ENCODE measurements at places on chromosomes 6 and 20.

- no peak for DNase-seq
Observed at GRCh38 chr6:144647406-144647964, 362.4 kb downstream of the UTRN start.

- no peak for DNase-seq
Observed at GRCh38 chr6:130647246-130647645, 180.0 kb upstream of the SMLR1 start.

GRCh38 chr6:169940481-169941271, 189.3 kb downstream of the ERMARD start:
- no peak for DNase-seq

- DNase-seq, result no peak
Observed at GRCh38 chr6:73309535-73309784, 44.6 kb downstream of the DPPA5 start.

GRCh38 chr20:37907330-37907676, 4.4 kb downstream of the VSTM2L start:
- no peak for DNase-seq

DNA sequence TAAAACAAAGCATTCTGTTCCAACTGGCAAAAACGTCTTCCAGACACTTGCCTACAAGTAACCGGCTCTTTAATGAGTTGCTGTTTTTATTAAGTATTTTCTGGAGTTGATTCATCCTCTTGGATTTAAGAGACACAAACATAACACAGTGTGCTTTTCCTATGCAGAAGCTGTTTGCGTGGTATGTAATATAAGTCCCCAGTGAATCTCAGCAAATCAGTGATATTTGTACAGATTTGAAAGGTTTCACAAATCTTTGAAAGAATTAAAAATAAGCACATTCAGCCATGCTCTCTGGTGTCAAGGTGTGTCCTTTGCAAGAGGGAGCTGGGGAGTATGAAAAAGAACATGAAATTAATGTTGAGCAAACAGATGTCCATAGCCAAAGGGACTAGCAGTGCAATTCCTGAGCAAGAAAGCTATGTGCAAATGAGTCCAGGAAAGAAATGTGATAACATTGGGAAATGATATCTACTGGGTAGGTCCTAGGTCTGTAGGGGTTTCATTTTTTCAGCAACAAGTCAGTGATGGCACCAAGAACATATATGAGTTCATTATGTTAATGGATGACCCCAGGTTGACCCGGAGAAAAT, 170.1 kb upstream of the PHACTR1 start:
- no peak for DNase-seq

DNA sequence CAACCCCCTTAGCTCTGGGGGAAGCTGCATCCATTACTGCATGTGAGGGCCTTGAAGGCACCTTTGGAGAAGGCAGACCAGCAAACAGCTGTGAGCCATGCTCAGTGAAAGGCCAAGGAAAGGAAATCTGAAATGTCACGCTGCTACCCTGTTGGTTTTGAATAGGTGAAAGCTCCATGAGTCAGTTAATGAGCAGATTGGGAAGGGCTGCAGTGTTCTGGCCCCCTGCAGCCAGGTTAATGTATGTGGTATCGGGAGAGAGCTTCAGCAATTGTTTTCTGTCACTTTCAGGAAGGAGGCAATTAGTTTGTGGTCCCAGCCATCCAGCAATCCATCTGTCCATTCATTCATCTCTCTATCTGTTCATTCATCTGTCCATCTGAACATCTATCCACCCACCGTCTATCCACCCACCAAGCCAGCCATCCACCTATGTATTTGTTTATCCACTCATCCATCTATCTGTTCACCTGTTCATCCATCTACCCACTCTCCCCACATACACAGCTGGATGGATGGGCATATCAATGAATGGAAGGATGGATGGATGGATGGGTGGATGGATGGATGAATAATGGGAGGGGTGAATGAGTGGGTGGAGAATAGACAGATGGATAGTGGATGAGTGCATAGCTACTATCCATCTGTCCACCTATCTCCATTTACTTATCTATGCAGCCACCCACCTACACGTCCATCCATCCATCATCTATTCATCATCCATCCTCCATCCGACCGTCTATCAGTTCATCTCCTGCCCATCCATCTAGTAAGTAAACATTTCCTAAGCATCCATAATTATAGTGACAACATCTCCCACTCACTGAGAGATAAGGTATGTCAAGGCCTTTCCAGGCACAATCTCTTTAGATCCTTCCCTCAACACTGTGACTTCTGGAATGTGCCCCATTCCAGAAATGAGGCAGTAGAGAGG, 16.0 kb downstream of the PCK1 start:
- no peak for DNase-seq

DNA sequence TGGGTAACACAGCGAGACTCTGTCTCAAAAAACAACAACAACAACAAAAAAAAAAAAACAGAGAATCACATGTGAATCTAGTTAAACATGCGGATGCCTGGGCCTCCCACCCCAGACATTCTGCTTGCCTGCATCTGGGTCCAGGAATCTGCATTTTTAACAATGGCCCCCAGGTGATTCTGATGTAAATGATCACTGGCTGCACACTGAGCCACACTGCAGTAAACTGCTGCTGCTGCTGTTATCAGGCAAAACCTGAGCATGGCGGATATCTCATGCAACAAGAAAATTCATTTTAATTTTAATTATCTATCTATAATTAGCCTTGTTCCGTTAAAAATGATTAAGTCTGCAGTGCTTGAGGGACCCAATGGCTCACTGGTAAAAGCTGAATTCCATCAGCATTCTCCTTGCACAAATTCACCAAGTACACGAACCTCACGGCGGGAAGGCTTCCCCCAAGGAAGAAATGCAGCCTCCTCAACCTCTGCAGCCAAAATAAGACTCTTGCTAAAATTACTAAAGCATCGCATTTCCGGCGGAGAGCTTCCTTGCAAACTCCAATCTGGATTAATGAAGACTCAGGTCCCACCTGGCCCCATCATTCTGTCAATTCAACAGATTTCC, 81.6 kb upstream of the SNX9 start:
- DNase-seq, result no peak

- no peak for DNase-seq
Observed at GRCh38 chr20:34895465-34895864, 19.1 kb downstream of the ACSS2 start.

DNA sequence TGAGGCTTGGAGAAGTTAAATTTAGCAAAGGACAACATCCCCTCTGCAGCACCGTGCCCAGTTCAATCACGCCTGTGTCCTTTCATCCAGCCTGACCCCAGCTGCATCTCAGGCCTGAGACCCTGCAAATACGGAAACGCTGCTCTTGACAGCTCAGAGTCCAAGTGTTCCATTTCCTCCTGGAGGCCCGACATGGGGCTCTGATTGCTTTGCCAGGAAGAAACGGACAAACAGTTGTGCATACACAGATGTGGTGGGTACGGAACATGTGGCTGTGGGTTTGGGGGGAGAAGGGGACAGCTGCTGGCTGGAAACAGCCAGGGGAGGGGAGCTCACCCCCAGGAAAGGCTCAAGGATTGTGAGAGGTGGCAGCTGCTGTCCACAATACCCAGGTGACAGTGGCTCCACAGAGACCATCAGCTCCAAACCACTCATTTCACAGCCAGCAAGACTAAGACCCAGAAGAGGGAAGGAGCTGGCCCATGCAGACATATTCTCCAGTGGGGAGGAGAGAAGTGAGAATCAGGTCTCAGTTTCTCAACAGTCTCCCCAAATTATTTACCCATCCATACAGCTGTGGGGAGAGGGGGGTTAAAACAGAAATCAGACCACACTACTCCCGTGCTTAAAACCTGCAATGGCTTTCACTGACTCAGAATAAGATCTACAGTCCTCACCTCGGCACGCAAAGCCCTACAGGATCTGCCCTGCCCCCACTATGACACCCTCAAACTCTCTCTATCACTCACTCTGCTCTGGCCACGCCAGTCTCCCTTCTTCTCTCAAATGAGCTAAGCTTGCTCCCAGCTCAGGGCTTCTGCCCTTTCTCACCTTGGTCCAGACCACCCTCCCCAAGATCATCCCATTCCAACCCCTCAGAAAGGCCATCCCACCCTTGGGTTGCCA, 89.1 kb downstream of the PREX1 start:
- DNase-seq, result no peak

- DNase-seq, result no peak
Observed at GRCh38 chr20:40749985-40750506, 61.0 kb upstream of the MAFB start.

DNA sequence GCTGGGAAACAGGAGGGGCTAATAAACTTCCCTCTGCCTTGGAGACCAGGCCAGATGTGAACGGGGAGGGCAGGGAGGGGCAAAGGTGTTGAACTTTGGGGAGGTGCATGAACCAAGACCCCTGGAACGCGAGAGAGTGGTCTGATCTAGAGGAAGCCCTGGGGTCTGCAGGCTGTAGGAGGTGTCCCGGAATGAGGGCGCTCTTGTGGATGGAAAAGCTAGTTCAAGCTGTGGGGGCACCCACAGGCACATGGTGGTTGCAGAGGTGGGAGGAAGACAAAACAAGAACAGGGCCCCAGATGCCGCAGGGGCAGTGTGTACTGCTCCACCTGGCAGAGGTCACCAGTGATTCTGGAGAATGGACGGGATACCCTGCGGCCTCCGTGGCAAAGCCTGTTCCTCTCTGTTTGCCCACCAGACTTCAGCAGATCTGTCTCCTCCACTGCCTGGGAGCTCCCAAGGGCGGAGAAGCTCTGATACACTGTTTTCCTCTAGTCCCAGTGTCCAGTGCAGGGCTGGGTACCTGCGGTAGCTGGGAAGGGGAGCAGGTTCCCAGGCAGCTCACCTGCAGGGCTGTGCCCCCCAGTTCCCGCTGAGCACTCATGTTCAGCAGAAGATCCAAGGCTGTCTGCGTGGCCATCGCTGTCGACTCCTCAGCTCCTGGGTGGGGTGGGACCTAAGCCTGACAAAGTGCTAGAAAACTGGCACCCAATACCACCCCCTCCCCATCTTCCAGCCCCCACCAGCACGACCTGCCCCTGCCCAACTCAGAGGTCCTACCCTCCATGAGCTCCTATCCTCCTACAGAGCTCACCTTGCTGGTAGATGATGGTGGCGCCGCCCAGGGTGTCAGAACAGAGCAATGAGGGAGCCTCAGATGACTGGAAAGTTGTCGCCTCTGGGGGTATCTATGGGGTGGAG, 14.7 kb downstream of the ZNF335 start:
- no peak for DNase-seq

DNA sequence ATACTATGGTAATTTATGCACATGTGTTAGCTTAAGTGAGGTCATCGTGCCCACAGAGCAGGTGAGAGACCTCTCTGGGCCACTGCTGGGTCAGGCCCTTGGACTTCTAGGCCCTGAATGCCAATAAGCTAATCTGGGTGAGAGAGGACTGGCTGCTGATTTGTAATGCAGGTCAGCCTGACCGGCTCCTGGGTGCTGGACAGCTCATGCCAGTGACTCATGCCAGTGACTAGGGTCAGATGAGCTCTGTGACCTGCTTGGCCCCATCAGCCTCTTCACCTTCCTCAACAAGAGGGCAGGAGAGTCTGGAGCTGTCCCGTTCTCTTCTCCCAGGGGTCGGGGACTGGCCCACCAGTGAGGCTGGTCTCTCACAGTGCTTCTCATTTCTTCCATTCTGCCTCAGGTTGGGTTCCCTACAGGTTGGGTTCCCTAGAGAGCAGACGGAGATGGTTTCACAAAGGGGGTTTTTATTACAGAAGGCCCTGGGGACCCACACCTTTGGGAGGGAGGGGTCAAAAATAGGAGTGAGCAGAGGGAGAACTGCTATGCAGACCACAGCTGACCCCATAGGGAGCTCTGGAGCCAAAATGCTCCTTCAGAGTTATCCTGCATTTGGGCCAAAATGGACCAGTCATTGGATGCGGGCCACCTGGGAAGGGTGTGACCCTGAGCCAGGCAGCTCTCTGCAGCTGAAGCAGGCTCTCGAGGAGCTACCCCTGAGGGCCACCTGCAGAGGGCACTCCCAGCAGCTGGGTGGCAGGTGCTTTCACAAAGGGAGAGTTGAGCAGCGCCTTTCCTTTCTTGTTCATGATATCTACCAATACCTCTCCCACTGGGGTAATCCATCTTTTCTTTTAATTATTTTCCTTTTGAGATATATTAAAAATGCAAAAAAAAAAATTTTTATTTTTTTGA, 2.2 kb upstream of the OXT start:
- DNase-seq, result no peak

- DNase-seq, result no peak
Observed at GRCh38 chr6:96749891-96750290, 87.4 kb downstream of the GPR63 start.

GRCh38 chr20:38114353-38114791, 50.7 kb downstream of the TGM2 start:
- no peak for DNase-seq

- no peak for DNase-seq
Observed at GRCh38 chr6:52305411-52305810, 20.9 kb upstream of the MCM3 start.

- DNase-seq, result peak; percentile 59
Observed at GRCh38 chr6:37007340-37008043, 2.0 kb downstream of the FGD2 start.

DNA sequence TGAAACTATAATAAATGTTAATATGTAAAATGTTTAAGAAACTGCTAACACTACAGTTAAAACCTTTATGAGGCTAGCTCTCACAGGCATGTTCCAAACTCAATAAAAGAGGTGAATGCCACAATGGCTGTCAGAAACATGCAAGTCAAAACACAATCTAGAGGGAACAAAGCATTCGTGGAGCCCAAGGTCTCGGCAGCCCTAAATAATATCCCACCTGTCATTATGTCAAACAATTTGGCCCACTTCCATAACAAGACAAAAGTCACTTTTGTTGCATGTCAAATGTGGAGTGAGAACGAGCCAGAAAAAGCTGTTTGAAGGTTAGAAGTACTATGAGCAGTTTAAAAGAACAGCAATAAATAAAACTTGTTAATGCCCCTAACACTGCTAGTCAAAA, 181.9 kb downstream of the GMDS start:
- DNase-seq, result no peak

DNA sequence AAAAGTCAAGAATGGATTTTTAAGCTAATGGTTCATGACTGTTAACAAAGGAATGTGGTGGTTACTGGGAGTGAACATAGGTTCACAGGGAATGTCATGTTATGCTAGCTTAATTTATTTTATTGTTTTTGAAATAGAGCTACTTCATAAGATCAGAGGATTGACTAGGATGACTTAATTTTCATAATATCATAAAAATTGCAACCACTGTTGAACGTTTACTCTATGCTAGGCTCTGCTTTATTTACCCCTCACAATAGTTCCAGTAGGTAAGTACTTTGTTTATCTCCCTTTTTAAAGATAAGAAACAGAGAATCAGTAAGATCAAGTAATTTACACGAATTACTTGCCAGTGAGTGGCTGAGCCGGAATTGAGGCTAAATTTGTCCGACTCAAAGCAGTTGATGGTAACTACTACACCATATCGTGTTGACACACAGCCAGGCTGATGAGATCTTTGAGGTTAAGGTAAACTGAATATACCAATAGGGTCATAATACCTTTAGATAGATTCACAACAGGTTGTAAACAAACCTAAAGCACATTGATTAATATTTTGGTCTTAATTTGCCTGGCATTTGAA, 194.6 kb upstream of the CITED2 start:
- DNase-seq, result no peak

- no peak for DNase-seq
Observed at GRCh38 chr6:6910734-6911295, 196.9 kb upstream of the RREB1 start.

GRCh38 chr6:108168501-108169463, 3.0 kb downstream of the NR2E1 start:
- DNase-seq, result peak; percentile 43

GRCh38 chr6:108805611-108806167, 42.5 kb upstream of the ARMC2 start:
- DNase-seq, result no peak

Data from Ammon's horn (tissue), 1 donor.